Endothelial cell (in vitro differentiated cells): ENCODE measurements at places on chromosomes 4 and X. TPM values are rescaled to one million over a fixed set of nuclear protein-coding genes. Genes with fewer than 3 reads are reported as not detected.
A peak's percentile ranks its signal among the peaks of the same experiment; 100 is the strongest.

DNA sequence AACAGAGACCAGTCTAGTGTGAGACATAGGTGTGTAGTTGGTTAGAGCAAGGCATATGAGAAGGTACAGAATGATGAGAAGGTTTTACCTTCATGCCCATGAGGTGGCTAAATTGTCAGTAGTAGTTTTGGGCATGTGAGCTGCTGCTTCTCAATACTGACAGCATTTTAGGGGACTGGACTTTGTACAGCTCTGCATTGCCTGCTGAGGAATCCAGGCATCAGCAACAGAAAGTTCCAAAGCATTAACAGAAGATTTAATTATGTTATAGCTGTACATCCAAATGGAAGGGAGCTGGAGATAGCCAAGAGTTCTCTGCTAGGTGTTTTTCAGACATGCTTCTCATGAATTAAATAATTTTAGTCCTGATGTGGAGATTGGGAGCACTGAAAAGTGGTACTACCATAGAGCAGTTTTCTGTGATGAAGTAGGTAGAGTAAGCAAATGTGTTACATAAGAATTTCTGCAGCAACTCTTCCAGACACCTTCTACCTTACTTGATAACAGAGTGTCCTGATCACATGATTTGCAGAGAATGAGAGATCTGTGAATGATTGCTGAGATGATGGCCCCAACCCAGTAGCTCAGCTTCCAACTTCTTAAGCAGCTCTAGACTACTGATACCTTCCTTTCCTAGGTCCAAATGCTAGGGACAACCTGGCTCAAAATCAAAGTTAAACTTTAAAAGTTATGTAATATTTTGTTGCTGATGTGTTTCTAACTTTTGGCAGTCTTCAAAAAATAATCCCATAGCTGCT is 30.4 kb downstream of the FNIP2 start:
- H3K27ac ChIP-seq: no peak overlapping the region
- H3K4me3 ChIP-seq: no peak overlapping the region
- no peaks in the 10 kb centered on the region for H3K27me3 ChIP-seq
- no peaks in the 10 kb centered on the region for H3K36me3 ChIP-seq
- no peak for DNase-seq

GRCh38 chr4:15755321-15756155 is 22.6 kb upstream of the CD38 start:
- no peak overlapping the region for H3K4me3 ChIP-seq
- H3K27ac ChIP-seq: no peak overlapping the region
- DNase-seq: no peak
- no peaks in the 10 kb centered on the region for H3K36me3 ChIP-seq
- H3K27me3 ChIP-seq: no peaks in the 10 kb centered on the region

DNA sequence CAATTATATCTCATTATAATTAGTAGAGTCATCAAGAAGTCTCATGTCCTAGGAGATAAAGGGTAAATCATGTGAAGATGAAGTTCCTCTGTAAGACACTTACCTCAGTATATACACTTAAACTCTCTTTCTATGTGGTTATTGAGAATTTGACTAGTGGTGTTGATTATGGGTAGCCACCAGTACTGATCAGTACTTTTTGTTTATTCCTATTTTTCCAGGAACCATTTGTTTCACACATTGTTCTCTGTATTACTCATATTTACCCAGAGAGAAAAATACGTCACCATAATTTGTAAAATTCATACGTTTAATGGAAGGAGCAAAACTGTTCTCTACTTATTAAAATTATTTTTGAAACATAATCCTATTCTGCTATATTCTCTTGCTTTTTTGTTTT is 55.8 kb upstream of the PRDM8 start:
- DNase-seq: no peak
- no peak overlapping the region for H3K4me3 ChIP-seq
- no peak overlapping the region for H3K27ac ChIP-seq
- H3K27me3 ChIP-seq: peaks cover 1% of the 10 kb centered on the region
- H3K36me3 ChIP-seq: no peaks in the 10 kb centered on the region

GRCh38 chr4:121199742-121200561 is 35.8 kb upstream of the TNIP3 start:
- H3K36me3 ChIP-seq: no peaks in the 10 kb centered on the region
- H3K27me3 ChIP-seq: peaks cover 3% of the 10 kb centered on the region
- no peak overlapping the region for H3K27ac ChIP-seq
- no peaks in the 10 kb centered on the region for H3K4me1 ChIP-seq
- DNase-seq: no peak
- no peak overlapping the region for H3K4me3 ChIP-seq

- no peak for DNase-seq
- H3K27ac ChIP-seq: no peak overlapping the region
- H3K4me3 ChIP-seq: no peak overlapping the region
- H3K36me3 ChIP-seq: no peaks in the 10 kb centered on the region
- peaks cover 3% of the 10 kb centered on the region for H3K4me1 ChIP-seq
Measured at GRCh38 chr4:100076753-100077152, 113.5 kb downstream of the DDIT4L start.

MAGEA1 gene
- not detected for total RNA-seq

DNA sequence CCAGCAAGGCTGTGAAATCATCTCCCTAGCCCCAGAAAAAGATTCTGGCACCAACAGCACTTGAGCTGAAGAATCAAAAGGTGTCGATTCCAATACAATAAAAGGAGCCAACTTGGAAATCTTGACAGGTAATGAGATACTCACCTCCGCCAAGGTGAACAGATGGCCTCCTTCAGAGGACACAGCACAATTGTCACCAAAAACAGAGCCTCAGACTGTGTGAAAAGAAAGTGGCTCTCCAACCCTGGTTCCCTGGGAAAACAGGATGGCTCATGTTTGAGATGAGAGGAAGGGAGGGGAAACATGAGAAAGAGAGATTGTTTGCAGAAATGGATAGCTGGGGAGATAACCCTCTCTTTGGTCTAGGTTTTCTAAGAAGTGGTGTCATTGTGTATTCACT is 168.9 kb downstream of the HS3ST1 start:
- no peak for DNase-seq
- H3K27ac ChIP-seq: no peak overlapping the region
- H3K27me3 ChIP-seq: no peaks in the 10 kb centered on the region
- H3K4me1 ChIP-seq: peaks cover 4% of the 10 kb centered on the region
- no peak overlapping the region for H3K4me3 ChIP-seq
- H3K36me3 ChIP-seq: no peaks in the 10 kb centered on the region

DNA sequence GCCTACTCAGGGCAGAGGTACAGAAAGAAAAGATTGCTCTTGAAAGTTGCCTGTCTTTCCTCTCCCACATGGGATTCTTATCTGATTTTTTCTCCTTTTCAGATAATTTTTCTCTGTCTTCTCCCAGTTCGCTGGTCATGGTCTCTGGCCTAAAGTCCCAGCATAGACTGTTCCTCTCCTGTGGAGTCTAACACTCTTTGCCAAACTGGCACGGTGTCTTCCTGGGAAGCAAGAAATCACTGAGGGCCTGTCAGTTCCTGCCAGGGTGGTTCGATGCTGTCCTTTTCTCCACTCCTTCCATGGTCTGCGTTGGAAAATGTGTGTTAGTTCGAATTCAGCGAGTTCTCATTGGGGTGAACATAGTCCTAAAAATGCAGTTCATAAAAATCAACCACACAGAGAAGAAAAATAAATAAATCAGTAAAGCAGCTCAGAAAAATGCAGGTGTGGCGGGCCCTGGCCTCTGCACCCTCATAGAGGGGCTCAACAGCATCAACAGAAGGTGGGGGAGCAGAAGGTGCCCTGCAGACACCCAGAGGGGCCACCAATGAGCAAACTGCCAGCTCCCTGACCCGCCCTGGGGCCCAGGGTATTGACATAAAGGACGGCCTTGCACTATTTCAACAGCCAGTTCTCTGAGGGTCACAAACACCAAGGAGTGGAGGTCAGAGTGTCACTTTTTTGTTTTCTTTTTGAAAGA is 2.1 kb downstream of the RGN start:
- DNase-seq: no peak
- no peak overlapping the region for H3K4me3 ChIP-seq
- peaks cover 6% of the 10 kb centered on the region for H3K4me1 ChIP-seq
- no peaks in the 10 kb centered on the region for H3K36me3 ChIP-seq

GRCh38 chr4:124526331-124526730 is 186.2 kb downstream of the ANKRD50 start:
- H3K27me3 ChIP-seq: peaks cover 2% of the 10 kb centered on the region
- H3K4me1 ChIP-seq: peaks cover 12% of the 10 kb centered on the region
- no peak overlapping the region for H3K27ac ChIP-seq
- H3K4me3 ChIP-seq: no peak overlapping the region

GRCh38 chr4:40713798-40714197 is 36.0 kb upstream of the NSUN7 start:
- H3K27me3 ChIP-seq: no peaks in the 10 kb centered on the region
- H3K36me3 ChIP-seq: no peaks in the 10 kb centered on the region
- DNase-seq: no peak
- peaks cover 5% of the 10 kb centered on the region for H3K4me1 ChIP-seq
- H3K27ac ChIP-seq: peak overlapping the region; percentile 22

TRAM1L1 gene
- total RNA-seq: 1.8 TPM

DNA sequence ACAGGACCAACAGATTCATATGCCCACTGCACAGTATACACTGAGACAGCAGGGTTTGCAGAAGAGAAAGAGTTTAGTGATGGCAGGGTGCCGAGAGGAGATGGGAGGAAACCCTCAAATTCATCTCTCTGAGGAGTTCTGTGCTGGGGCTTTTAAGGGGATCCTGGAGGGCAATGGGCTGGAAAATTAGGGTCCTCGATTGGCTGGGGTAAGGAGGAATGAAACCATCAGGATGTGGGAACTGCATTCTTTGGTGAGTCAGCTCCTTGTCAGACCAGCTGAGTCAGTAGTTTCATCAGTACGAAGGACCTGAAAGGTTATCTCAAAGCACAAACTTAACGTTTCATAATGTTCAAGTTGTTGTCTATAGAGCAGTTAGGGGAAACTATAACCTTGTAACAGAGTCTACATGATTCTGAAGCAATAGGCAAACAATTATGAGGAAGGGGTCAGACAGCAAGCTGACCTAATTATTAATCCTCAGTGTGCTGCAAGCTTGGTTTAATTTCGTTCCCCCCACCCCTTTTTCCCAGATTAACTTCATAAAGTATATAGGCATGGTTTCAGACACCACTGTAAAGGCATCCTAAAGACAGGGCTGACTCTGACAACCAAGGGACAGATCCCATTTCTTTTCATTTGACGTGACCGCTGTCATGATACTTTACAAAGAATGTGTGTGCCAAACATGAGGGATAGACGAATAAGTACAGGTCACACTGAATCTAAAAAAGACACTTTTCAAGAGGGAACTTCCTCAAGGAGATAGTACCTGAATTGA is 1.5 kb upstream of the MSMO1 start:
- H3K27ac ChIP-seq: peak overlapping the region; percentile 90
- peak overlapping the region; percentile 53 for H3K4me3 ChIP-seq
- no peak for DNase-seq
- peaks cover 15% of the 10 kb centered on the region for H3K4me1 ChIP-seq
- peaks cover 11% of the 10 kb centered on the region for H3K36me3 ChIP-seq
